Effector memory CD4-positive, alpha-beta T cell (primary cell): ENCODE measurements at places on chromosomes 3 and 15.
A peak's percentile ranks its signal among the peaks of the same experiment; 100 is the strongest.

GRCh38 chr3:155320934-155321333 lies 27.5 kb upstream of the STRIT1 start:
- no peak for DNase-seq

DNA sequence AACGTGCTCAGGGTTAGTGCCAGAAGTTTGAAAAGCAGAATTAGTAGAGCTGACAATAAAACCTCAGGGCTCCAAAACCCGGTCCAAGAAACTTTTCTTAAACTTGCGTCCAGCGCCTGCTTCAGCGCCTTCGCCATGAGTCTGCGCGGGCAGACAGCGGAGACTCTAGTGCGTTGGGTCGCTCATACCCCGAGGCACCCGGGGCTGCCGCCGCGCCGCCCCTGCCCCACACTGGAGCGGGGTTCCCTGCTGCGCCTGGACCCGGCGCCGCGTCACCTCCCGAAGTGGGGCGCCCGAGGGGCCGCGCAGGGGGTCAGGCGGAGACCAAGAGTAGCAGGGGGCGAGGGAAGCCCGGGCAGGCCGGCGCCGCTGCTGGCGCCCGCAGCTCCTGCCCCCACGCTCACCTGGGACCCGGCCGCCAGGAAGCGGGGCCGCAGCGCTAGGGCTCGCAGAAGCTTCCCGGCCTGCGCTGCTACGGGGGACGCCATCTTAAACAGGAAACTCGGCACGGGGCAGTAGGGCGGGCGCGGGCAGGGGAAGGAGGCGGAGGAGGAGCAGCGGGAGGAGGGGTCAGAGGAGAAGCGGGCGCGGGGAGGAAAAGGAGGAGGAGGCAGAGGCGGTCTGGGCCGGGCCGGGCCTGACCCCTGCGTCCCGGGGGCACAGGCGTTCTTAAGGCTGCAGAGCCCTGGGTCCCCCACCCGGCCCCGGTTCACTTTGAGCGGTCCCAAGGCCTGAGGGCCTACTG lies at the start of gene SUCLG2:
TSS of gene SUCLG2 (minus strand) at position 514 of the 745 bp plus-strand sequence. CDS start at position 488, 26 bp downstream.
- DNase-seq = peak; percentile 66

DNA sequence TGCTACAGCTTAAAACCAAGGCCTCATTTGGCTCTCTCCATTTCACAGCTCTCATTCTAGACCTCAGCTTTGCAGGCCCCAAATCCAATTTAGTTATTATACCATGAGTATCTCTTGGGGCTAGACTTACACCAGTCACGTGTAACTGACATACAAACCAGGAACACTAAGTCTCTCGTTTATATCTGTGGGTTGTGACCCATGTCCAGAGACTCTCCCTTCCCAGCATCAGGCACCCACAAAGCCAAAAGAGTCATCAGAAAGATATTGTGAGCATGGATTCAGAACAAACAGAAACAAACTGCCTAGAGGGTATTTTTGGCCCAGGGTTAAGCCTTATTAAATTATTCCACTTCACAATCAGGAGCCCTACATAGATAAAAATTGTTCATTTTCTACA lies 5.6 kb upstream of the CCDC13 start:
- no peak for DNase-seq

DNA sequence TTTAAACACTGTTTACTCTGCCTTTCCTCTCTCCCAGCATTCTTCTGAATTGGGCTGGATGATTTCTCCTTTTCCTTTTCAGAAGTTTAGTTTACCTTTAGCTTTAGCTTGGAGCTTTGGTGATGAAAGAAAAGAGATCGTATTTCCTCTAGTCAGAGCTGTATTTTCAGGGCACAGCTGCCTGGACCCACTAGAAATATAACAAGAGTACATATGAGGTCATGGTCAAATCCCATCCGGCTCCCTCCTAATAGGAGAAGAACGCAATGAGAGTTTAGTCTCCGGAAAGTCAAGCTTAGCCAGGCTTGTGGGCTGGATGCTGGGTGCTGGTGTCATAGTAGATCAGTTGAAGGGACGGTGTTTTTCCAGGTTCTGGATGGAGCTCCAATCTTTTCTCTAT lies 177.1 kb upstream of the PFN2 start:
- no peak for DNase-seq

GRCh38 chr3:87088993-87089841 lies 98.3 kb upstream of the VGLL3 start:
- DNase-seq = no peak

GRCh38 chr3:185866555-185866954 lies 41.7 kb upstream of the IGF2BP2 start:
- no peak for DNase-seq

- DNase-seq = no peak
Observed at GRCh38 chr3:12372741-12373280, 83.9 kb downstream of the PPARG start.

- no peak for DNase-seq
Observed at GRCh38 chr3:122577409-122578031, at the start of gene PARP15. PARP15 (plus strand) TSS chr3:122577650; CDS start chr3:122577668, 18 bp downstream.
